ENCODE measurements at places on chromosomes 4 and X. TPM values are rescaled to one million over a fixed set of nuclear protein-coding genes. Genes with fewer than 3 reads are reported as not detected.

The NAA11 gene
- not detected for total RNA-seq

The DGAT2L6 gene
- not detected for total RNA-seq

The DMD gene
- 3.9 TPM for total RNA-seq

The SPANXD gene
- total RNA-seq: not detected

The RBMXL3 gene
- not detected for total RNA-seq

The ZCCHC12 gene
- total RNA-seq: 0.12 TPM

The OTC gene
- not detected for total RNA-seq

The CPXCR1 gene
- total RNA-seq: not detected

The STPG2 gene
- not detected for total RNA-seq

The HEPH gene
- total RNA-seq: 19.0 TPM

The SLIT2 gene
- total RNA-seq: 97.5 TPM

The ASB12 gene
- not detected for total RNA-seq

The MAGEA10 gene
- not detected for total RNA-seq

The AADAT gene
- 4.6 TPM for total RNA-seq

The MRPL1 gene
- 25.2 TPM for total RNA-seq

The SLC49A3 gene
- total RNA-seq: 1.00 TPM

The HNRNPH2 gene
- 104 TPM for total RNA-seq

The XIAP gene
- 70.1 TPM for total RNA-seq
